Naive thymus-derived CD4-positive, alpha-beta T cell (primary cell): ENCODE measurements at places on chromosomes 4 and X.

DNA sequence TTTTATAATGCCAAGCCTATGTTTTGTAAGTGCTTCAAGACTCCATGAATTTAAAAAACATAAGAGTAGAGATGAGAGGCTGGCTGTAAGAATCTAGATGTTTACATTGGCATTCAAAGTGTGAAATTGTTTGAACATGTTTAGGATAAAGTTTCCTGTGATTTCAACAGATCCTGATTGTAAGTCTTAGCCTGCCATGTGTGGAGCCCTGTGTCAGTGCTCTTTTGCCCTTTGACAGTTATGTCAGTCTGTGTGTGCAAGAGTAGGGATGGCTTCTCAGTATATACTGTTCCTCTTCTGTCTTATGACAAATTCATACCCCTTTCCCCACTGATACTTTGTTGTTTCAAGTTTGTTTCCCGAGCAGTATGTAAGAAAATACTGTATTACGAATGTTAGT is 68.2 kb downstream of the USP9X start:
- H3K4me3 ChIP-seq: no peak overlapping the region
- no peaks in the 10 kb centered on the region for H3K27me3 ChIP-seq
- no peaks in the 10 kb centered on the region for H3K4me1 ChIP-seq
- H3K27ac ChIP-seq: no peak overlapping the region
- DNase-seq: no peak
- peaks cover 36% of the 10 kb centered on the region for H3K36me3 ChIP-seq

GRCh38 chr4:81307991-81308390 is 93.0 kb upstream of the PRKG2 start:
- no peaks in the 10 kb centered on the region for H3K4me1 ChIP-seq
- no peaks in the 10 kb centered on the region for H3K27me3 ChIP-seq
- H3K4me3 ChIP-seq: no peak overlapping the region
- H3K27ac ChIP-seq: no peak overlapping the region

DNA sequence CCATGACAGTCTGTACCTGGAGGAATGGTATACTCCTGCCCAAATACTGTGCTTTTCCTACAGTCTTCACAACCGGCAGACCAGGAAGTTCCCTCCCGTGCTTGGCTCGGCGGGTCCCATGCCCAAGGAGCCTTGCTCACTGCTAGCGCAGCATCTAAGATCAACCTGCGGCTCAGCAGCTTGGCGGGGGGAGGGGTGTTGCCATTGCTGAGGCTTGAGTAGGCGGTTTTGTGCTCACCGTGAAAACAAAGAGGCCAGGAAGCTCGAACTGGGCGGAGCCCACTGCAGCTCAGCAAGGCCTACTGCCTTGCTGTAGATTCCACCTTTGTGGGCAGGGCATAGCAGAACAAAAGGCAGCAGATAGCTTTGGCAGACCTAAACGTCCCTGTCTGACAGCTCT is 152.7 kb downstream of the TEX11 start:
- peak; percentile 68 for DNase-seq
- peaks cover 4% of the 10 kb centered on the region for H3K4me1 ChIP-seq
- H3K27me3 ChIP-seq: no peaks in the 10 kb centered on the region

DNA sequence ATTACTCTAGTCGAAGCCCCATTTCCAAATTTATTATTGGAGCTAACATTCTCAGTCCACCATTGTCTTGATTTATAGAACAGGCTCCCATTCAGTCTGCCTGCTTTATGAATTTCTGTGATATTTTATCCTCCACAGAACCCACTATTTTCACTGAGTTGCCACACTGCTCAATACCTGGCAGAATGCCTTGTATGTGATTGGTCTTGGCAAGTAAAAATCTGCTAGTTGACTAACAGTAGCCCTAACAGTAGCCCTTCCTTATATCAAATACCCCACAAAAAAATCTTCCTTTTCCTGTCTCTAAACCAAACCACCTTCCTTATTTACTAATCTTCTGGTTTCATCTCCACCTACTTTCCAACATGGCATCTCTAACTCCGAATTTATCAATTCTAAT is 82.6 kb downstream of the CHM start:
- H3K27ac ChIP-seq: no peak overlapping the region
- H3K4me1 ChIP-seq: no peaks in the 10 kb centered on the region
- H3K4me3 ChIP-seq: no peak overlapping the region

DNA sequence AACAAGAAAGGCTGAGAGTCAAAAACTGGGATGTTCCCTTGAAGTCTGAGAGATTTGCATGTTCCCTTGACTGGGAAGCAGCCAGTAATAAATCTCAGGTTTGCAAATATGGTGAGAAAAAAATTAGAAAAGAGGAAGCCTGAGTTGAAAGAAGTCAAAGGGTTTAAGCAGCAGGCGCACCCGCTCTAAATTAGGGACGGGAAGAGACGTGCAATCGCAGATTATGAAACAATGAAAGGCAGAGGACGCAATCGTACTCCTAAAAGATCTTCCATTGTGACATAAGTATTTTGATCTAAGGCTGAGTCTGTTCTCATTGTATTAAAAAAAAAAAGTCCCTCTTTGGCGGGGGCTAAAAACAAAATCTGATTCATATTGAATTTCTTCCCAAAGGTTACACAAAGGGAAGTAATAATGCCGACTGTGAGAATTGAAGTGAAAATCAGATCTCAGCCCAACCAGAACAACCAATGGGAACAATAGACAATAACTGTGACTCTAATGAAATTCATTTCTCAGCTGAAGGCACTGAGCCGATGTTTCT is 28.2 kb downstream of the SAT1 start:
- no peaks in the 10 kb centered on the region for H3K36me3 ChIP-seq
- no peak overlapping the region for H3K4me3 ChIP-seq
- H3K4me1 ChIP-seq: no peaks in the 10 kb centered on the region
- H3K27me3 ChIP-seq: no peaks in the 10 kb centered on the region
- DNase-seq: no peak
- H3K27ac ChIP-seq: no peak overlapping the region

GRCh38 chr4:47876784-47877546 is 37.4 kb downstream of the NFXL1 start:
- H3K36me3 ChIP-seq: peaks cover 6% of the 10 kb centered on the region
- no peak overlapping the region for H3K27ac ChIP-seq
- DNase-seq: no peak
- no peak overlapping the region for H3K4me3 ChIP-seq
- no peaks in the 10 kb centered on the region for H3K27me3 ChIP-seq

DNA sequence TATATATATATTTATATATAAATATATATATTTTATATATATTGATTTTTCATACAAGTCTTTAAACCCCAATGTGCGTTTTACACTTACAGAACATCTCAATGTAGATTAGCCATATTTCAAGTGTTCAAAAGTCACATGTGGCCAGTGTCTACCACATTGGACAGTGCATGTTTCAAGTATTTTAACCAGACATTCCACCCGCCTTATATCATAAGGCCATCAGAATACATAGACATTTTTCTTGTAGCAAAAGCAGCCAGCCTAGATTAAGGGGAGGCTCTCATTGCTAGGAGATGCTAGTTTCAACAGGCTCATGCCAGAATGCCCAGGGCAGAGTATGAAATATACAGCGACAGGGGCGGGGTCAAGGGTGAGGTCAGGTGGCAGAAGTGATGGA is 202.0 kb downstream of the NR3C2 start:
- H3K27ac ChIP-seq: no peak overlapping the region
- H3K27me3 ChIP-seq: no peaks in the 10 kb centered on the region
- H3K4me3 ChIP-seq: no peak overlapping the region
- H3K4me1 ChIP-seq: no peaks in the 10 kb centered on the region
- DNase-seq: no peak

GRCh38 chrX:24646745-24647182 is 383 bp downstream of the PCYT1B start:
- no peaks in the 10 kb centered on the region for H3K36me3 ChIP-seq
- H3K4me3 ChIP-seq: peak overlapping the region; percentile 43
- no peaks in the 10 kb centered on the region for H3K27me3 ChIP-seq
- DNase-seq: peak; percentile 4
- H3K4me1 ChIP-seq: no peaks in the 10 kb centered on the region

DNA sequence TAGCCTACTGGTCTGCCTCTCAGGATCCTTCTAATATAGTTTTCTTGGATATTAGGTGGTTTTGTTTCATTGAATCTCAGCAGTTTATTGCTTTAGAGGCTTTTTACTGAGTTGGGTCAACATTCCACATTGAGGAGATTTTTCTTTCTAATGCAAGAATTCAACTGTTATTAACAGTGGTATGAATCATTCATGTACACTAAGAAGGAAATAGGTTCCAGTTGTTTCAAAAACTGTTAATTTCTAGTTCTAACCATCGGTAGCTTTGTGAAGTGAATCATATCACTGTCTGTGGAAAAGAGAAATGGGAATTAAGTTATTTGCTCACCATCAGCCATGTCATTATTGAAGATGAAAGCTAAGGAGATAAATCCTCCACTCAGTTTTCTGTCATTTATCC is 331.5 kb downstream of the RPA4 start:
- DNase-seq: no peak
- H3K27ac ChIP-seq: no peak overlapping the region
- no peaks in the 10 kb centered on the region for H3K27me3 ChIP-seq
- H3K4me3 ChIP-seq: no peak overlapping the region
- no peaks in the 10 kb centered on the region for H3K36me3 ChIP-seq

DNA sequence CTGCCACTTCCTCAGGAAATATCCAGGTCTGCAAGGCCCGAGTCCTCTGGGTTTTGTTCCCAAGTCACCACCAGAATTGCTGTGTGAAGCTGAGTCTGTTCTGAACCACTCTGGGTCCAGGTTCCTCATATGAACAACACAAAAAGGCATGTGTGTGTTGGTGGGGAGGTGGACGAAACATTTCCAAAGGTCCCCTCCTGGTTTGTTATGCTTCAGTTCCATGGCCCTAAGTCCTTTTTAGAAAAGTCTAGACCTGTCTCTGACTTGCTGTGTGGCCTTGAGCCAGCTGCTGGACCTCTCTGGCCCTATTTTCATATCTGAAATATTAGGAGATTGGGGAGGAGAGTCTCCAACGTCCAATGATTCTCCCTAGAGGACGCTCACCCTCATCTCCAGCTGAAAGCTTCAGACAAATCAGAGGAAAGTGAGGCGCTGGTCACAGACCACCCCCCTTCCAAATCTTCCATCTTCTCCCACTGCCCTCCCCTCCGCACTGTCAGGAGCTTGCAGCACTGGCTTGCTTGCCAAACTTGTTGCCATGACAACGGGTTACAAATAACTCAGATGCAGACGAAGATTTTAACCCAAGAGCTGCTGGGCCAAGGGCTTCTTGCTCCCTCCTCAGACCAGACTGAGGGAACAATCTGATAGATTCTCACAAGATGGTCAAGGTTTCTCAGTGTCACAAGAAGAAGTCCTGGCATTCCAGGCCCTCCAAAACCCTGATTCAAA is 64.5 kb downstream of the SMC1A start:
- H3K36me3 ChIP-seq: no peaks in the 10 kb centered on the region
- H3K4me1 ChIP-seq: no peaks in the 10 kb centered on the region
- H3K4me3 ChIP-seq: no peak overlapping the region
- H3K27me3 ChIP-seq: no peaks in the 10 kb centered on the region

DNA sequence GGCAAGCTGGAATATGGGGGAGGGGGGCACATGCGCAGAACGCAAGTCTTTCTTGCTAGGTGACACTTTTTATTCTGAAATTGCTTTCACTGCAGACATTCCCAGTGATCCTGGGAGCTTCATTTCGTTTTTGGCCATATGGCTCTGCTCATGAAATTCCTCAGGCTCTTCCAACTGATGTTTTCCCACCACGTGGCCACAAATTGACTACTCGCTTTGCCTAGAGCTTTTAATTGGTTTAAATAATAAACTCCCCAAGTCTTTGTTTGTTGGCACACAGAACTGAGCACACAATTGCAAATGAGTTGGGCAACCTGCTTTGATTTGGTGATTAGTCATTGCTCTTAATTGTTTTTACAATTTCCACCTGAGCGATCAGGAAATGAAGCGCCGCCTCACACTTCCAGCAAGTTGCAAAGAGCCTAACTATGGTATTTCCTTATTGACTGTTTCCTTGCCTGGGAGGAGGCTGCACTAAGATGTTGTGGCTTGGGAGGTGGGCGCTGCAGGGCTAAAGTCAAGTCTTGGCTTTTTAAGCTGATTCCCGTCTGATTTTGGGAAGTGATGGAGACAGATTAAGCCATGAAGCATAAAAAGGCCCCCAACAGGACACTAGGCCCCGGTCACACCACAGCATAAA is 282.5 kb downstream of the ZIC3 start:
- H3K4me3 ChIP-seq: no peak overlapping the region
- H3K36me3 ChIP-seq: no peaks in the 10 kb centered on the region
- no peaks in the 10 kb centered on the region for H3K4me1 ChIP-seq
- no peak for DNase-seq

GRCh38 chrX:103453655-103454054 is 65.6 kb downstream of the RAB40A start:
- H3K27ac ChIP-seq: no peak overlapping the region
- H3K4me1 ChIP-seq: no peaks in the 10 kb centered on the region
- H3K4me3 ChIP-seq: no peak overlapping the region
- DNase-seq: no peak
- no peaks in the 10 kb centered on the region for H3K27me3 ChIP-seq

DNA sequence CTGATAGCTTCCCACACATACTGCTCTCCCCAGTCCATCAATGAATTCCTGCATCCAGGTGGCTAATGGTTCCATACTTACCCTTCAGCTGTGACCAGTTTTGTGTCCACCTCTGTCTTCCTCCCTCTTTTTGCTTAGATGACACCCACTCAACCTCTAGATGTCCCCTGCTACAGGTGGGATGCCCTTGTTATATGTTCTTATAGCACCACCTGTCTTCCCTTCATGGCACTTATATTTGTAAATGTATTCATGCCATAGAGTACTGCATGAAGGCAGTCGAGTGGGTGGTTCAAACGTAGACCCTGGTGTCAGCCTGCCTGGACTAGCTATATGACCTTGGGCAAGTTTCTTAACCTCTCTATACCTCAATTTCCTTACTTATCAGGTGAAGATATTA is 6.5 kb upstream of the USP46 start:
- H3K4me3 ChIP-seq: no peak overlapping the region
- DNase-seq: no peak
- H3K27ac ChIP-seq: no peak overlapping the region
- no peaks in the 10 kb centered on the region for H3K36me3 ChIP-seq

DNA sequence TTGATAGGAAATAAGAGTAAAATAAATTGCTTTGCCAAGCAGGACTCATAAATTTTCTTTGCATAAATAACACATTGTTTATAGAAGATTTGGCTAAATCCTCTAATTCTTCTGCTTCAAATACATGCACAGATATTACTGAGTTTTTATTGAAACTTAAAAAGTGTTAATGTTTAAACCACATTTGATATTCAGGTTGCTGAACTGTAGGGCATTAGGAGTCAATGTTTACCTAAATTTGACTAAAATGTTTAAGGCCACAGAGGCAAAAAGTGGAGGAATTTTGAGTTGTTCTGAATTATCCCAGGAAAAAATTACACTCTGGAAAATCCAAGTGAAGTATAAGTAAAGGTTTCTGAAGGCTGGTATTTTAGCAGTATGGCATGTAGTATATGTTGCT is 78.7 kb downstream of the FIP1L1 start:
- H3K27me3 ChIP-seq: no peaks in the 10 kb centered on the region
- H3K4me1 ChIP-seq: no peaks in the 10 kb centered on the region
- H3K36me3 ChIP-seq: peaks cover 21% of the 10 kb centered on the region
- H3K4me3 ChIP-seq: no peak overlapping the region
- DNase-seq: no peak
- H3K27ac ChIP-seq: no peak overlapping the region

GRCh38 chr4:116272336-116272735 is 813.0 kb downstream of the TRAM1L1 start:
- H3K27ac ChIP-seq: no peak overlapping the region
- H3K36me3 ChIP-seq: no peaks in the 10 kb centered on the region
- DNase-seq: no peak
